ENCODE measurements at places on chromosomes 6 and 20.

DNA sequence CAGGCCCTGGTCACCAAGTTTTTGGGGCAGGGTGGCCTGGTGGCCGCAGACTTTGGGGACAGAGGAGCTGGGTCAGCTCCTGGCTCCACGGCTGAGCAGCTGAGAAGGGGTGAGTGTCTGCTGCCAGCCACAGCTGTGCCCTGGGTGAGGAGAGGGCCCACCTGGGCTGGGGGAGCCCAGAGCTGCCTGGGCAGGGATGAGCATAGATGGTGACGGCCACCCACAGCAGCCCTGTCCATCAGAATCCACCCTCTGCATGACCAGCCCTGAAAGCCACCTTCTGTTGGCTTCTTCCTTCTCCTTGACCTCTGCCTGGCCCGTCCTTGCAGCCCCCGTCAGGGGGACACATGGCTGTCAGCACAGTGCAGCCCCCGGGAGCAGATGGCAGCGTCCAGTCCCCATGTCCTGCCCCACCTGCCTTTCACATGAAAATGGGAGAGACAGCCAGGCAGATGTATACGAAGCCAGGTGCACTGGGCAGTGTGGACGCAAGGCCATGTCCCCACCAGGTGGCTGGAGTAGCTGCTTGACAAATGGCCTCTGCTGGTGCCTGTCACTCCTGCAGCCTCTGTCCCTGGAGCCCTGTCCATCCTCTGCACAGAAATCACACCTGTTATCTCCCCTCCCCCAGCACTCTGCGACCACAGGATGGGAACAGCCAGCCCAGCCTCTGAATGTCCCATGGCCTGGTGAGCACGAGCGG, 220.8 kb downstream of the PREX1 start:
- DNase-seq = no peak

- DNase-seq = no peak
Measured at GRCh38 chr6:143675946-143676345, 1.8 kb upstream of the PHACTR2 start.

DNA sequence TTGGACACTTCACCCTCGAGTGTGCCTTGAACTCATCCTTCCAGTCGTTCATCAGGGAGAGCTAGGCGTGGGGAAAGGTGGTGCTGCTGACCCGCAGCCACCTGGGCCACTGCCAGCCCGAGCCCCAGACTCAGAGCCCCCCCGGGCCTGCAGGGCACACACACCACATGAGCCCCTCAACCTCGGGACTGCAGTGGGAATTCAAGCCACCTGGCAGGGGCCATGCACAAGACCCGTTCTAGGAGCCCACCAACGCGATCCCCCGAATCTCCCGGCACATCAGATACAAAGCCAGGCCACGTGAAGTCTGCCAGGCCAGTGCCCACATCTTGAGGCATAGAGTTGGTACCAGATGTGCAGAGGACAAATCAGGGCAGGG, 2.8 kb downstream of the ZNF512B start:
- no peak for DNase-seq

GRCh38 chr6:110710115-110710514, 105.2 kb downstream of the CDK19 start:
- DNase-seq = no peak

DNA sequence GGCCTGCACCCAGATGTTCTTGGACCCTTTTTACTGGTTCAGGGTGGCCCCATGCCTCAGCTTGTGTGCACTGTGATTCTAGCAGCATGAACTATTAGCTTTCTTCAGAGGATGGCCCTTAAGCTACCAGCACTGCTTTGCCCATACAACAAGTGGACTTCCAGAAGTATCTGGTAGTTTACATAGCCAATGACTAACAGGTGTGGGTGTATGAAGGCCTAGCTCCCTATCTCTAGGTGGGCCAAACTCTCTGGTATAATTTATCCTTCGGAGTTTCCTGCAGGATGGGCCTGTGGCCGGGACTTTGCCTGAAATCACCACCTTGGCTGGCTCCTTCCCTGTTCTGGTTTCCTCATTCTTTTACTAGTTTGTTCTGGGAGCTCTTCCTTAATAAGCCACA, 26.1 kb upstream of the JAG1 start:
- no peak for DNase-seq

DNA sequence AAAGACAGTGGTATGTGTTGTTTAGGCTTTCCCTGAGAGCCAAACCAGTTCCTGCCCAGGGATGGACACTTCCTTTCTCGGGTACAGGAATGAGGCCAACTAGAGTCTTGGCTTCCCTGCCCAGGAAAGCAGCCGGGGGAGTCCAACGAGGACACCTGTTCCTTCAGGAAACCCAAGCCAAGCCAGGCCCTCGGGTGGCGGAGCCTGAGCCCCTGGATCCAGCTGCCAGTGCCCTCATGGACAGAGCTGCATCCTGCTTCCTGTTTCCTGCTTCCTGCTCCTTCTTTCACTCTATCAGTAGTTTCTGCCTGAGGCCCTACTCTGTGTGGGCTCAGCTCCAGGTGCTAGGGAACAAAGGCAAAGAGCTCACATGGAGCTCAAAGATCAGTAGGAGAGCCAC, 7.9 kb upstream of the SIRPA start:
- no peak for DNase-seq

DNA sequence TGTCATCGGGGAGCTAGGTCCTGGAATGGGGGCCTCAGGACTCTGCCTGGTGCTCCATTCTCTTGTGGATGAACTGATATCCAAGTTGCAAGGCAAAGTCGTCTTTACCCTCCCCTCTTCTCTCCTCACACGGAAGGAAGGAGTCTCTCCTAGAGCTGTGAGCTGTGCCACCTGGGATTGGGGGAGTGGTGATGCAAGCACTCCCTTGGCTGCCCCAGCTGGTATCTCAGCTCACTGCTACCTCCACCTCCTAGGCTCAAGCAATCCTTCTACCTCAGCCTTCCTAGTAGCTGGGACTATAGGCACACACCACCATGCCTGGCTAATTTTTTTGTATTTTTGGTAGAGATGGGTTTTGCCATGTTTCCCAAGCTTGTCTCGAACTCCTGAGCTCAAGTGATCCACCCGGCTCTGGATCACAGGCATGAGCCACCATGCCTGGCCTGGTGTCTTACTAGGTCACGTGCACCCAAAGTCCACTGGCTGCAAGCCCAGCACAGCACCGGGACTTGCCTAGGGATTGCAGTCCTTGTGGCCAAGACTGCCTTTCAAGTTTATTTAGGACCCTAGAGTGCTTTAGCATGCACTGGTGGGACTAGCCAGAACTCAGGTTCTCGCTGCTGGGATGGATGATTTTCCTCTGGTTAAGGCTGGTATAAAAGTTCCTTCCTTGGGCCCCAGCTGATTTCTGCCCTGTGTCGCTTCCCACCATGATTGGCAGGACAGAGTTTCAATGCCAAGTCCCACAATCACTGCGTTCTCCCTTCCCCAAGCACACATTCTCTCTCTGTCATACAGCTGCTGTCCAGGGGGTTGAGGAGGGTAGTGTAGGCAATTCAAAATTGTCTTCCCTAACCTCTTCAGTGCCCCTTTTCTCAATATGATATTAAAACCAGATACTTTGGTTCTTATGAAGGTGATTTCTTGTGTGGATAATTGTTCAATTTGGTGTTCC, 33.5 kb downstream of the SMAP1 start:
- no peak for DNase-seq

GRCh38 chr6:157808405-157808950, 14.6 kb upstream of the SNX9 start:
- DNase-seq = no peak

GRCh38 chr20:18916886-18917750, 103.5 kb downstream of the SCP2D1 start:
- no peak for DNase-seq
